ENCODE measurements at places on chromosomes 5 and 9. TPM values are rescaled to one million over a fixed set of nuclear protein-coding genes. Genes with fewer than 3 reads are reported as not detected.
A peak's percentile ranks its signal among the peaks of the same experiment; 100 is the strongest.

The IL7R gene
- 4.7 TPM for total RNA-seq

DNA sequence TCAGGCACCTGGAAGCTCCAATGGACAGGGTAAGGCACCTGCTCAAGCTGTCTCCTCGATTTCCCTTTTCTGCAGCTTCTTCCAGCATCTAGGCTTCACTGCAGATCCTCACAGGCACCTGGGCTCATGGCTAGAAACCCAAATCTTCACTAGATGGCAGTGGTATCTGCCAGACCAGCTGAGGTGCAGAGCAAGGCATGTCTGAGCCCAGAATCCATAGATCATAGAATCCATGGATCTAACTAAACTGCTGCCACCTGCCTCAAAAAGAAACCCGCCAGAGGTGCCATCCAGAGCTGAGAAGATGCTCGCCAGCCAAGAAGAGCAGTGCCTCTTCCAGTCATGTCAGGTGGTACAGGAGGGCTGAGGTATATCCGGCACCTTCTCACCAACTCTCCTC lies 6.9 kb downstream of the SHC3 start:
- H3K4me1 ChIP-seq, result no peaks in the 10 kb centered on the region
- no peaks in the 10 kb centered on the region for H3K36me3 ChIP-seq
- peaks cover 16% of the 10 kb centered on the region for H3K27me3 ChIP-seq
- no peak overlapping the region for H3K4me3 ChIP-seq
- no peak for DNase-seq
- H3K27ac ChIP-seq, result no peak overlapping the region

- no peaks in the 10 kb centered on the region for H3K4me1 ChIP-seq
- H3K36me3 ChIP-seq, result no peaks in the 10 kb centered on the region
- no peak for DNase-seq
- no peak overlapping the region for H3K27ac ChIP-seq
These were observed 36.5 kb downstream of the LAMC3 start for GRCh38 chr9:131045300-131046092.

The UBLCP1 gene
- 20.7 TPM for total RNA-seq

DNA sequence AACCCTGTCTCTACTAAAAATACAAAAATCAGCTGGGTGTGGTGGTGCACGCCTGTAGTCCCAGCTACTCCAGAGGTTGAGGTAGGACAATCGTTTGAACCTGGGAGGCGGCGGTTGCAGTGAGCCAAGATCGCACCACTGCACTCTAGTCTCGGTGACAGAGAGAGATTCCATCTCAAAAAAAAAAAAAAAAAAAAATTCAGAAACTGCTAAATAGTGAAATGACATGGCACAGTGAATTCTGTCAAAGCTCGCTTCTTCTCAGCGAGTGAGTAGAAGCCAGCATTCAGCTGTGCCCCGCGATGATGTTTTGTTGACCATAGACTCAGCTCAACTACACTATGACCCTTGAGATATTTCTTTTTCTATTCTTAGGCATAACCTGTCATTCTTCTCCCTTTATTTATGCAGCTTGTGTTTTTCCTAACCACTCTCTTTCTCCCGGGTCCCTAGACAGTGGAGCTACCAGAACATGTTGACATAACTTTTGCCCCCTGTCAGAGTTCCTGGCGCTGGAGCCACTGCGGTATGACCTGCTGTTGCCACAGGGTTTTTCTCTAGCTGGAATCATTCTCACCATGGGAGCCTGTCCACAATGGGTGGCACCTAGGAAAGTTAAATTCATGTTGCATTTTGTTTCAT lies 13.5 kb upstream of the IQGAP2 start:
- no peak overlapping the region for H3K27ac ChIP-seq
- no peak for DNase-seq
- H3K36me3 ChIP-seq, result no peaks in the 10 kb centered on the region
- H3K4me3 ChIP-seq, result no peak overlapping the region
- H3K27me3 ChIP-seq, result no peaks in the 10 kb centered on the region

The ADGRD2 gene
- total RNA-seq, result not detected

The SMIM15 gene
- 12.2 TPM for total RNA-seq

- no peak for DNase-seq
- H3K27ac ChIP-seq, result no peak overlapping the region
- H3K4me3 ChIP-seq, result no peak overlapping the region
- H3K36me3 ChIP-seq, result no peaks in the 10 kb centered on the region
- H3K4me1 ChIP-seq, result no peaks in the 10 kb centered on the region
- H3K27me3 ChIP-seq, result no peaks in the 10 kb centered on the region
These were observed 24.2 kb upstream of the CDC42SE2 start for GRCh38 chr5:131239686-131240085.

- no peak overlapping the region for H3K4me3 ChIP-seq
- no peak for DNase-seq
- no peak overlapping the region for H3K27ac ChIP-seq
- no peaks in the 10 kb centered on the region for H3K36me3 ChIP-seq
- no peaks in the 10 kb centered on the region for H3K27me3 ChIP-seq
- no peaks in the 10 kb centered on the region for H3K4me1 ChIP-seq
These were observed 36.2 kb upstream of the DAP start for GRCh38 chr5:10797261-10797660.

The ARAP3 gene
- total RNA-seq, result 3.3 TPM

- H3K4me3 ChIP-seq, result no peak overlapping the region
- no peaks in the 10 kb centered on the region for H3K27me3 ChIP-seq
- no peaks in the 10 kb centered on the region for H3K36me3 ChIP-seq
- no peaks in the 10 kb centered on the region for H3K4me1 ChIP-seq
These were observed 540.3 kb downstream of the HINT1 start for GRCh38 chr5:130624805-130625204.

The MAP1B gene
- 659 TPM for total RNA-seq

GRCh38 chr5:172554562-172554961 lies 86.5 kb upstream of the NEURL1B start:
- H3K27ac ChIP-seq, result peak overlapping the region; percentile 90
- peaks cover 83% of the 10 kb centered on the region for H3K4me1 ChIP-seq
- DNase-seq, result peak; percentile 97
- no peak overlapping the region for H3K4me3 ChIP-seq
- H3K27me3 ChIP-seq, result no peaks in the 10 kb centered on the region
- H3K36me3 ChIP-seq, result no peaks in the 10 kb centered on the region

- no peak overlapping the region for H3K4me3 ChIP-seq
- H3K27me3 ChIP-seq, result peaks cover 67% of the 10 kb centered on the region
- no peaks in the 10 kb centered on the region for H3K36me3 ChIP-seq
- peak; percentile 64 for DNase-seq
- H3K4me1 ChIP-seq, result peaks cover 50% of the 10 kb centered on the region
These were observed 3.9 kb upstream of the BARX1 start for GRCh38 chr9:93958819-93959682.

The SLC46A2 gene
- total RNA-seq, result not detected

DNA sequence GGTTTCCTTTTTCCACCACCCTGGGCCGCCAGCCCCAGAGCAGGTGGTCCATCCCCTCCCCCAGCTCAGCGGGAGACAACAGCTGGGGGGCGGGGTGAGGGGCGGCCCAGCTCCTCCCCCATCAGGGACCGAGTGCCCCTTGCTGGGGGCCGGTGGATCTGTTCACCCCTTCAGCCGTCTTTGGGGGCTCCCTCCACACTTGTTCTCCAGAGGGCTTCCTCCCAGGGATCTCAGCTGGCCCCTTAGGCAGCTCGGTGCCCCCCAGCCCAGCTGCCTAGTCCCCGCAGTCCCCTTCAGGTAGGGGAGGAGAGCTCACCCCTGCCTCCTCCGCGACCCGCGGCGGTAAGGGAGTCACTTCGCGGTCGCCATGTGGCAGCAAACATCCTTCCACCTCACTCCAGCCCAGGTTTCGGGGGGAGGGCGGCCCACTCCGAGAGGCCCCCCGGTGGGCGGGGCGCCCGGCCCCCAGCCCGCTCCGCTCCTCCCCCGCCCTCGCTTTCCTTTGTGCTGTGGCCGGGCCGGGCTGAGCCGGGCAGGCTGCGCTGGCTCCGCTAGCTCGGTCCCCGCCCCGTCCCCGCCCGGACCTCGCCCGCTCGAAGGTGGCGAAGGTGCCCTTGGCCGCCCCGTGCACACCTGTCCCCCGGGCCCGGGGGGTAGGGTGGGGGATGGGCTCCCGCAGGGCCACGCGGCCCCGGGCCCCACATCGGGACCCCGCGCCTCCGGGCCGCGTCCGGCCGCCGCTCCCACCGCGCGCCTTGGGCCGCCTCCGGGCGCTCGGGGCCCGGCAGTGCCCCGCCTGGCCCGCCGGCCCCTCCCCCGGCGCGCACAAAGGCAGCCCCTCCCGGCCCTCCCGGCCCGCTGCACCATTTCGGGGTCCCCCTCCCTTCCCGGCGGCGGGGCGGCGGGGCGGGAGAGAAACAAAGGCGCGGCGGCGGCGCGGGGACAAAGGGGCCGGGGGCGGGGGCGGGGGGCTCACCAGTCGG lies 683 bp downstream of the DBN1 start:
- no peaks in the 10 kb centered on the region for H3K36me3 ChIP-seq
- peak overlapping the region; percentile 96 for H3K27ac ChIP-seq
- peak; percentile 73 for DNase-seq
- H3K27me3 ChIP-seq, result no peaks in the 10 kb centered on the region
- peak overlapping the region; percentile 67 for H3K4me3 ChIP-seq

DNA sequence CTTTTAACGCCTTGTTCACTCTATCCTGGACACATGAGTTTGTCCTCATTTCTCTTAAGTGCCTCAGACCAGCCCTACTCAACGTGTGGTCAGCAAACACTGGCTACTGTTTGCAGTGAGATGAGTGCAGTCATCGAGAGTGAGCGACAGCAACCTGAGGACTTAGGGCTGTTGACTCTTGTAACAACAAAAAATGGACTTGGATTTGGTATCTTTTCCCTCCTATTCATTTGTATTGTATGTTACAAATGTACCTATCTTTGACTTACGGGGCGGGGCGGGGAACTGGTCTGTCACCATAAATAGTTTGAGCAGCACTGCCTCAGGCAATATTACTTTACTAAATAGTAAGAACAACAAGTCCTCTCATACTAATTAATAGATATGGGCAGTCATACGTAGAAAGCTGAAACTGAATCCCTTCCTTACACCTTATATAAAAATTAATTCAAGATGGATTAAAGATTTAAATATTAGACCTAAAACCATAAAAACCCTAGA lies 84.1 kb downstream of the TLE1 start:
- H3K27ac ChIP-seq, result no peak overlapping the region
- H3K4me3 ChIP-seq, result no peak overlapping the region
- H3K4me1 ChIP-seq, result peaks cover 32% of the 10 kb centered on the region
- no peaks in the 10 kb centered on the region for H3K27me3 ChIP-seq

- peak overlapping the region; percentile 74 for H3K27ac ChIP-seq
- peaks cover 86% of the 10 kb centered on the region for H3K4me1 ChIP-seq
- peak; percentile 63 for DNase-seq
These were observed 13.1 kb downstream of the NACC2 start for GRCh38 chr9:136081826-136082495.

Measured in sigmoid colon (tissue), 7 donors.